ENCODE measurements at places on chromosomes 2 and 18.

GRCh38 chr2:10914272-10914693, 2.5 kb downstream of the KCNF1 start:
- DNase-seq, result peak; percentile 76

DNA sequence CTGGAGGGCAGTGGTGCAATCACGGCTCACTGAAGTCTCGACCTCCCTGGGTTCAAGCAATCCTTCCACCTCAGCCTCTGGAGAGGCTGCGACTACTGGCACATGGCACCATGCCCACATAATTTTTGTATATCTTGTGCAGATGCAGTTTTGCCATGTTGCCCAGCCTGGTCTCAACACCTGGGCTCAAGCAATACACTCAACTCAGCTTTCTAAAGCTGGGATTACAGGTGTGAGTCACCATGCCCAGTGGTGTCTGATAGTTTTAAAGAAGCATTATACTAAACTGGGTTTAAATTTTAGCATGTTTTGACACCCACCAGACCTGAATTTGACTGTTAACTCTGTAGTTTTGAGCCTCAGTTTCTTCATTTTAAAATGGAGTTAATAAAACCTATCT, 109.4 kb upstream of the SLC38A11 start:
- DNase-seq, result no peak

DNA sequence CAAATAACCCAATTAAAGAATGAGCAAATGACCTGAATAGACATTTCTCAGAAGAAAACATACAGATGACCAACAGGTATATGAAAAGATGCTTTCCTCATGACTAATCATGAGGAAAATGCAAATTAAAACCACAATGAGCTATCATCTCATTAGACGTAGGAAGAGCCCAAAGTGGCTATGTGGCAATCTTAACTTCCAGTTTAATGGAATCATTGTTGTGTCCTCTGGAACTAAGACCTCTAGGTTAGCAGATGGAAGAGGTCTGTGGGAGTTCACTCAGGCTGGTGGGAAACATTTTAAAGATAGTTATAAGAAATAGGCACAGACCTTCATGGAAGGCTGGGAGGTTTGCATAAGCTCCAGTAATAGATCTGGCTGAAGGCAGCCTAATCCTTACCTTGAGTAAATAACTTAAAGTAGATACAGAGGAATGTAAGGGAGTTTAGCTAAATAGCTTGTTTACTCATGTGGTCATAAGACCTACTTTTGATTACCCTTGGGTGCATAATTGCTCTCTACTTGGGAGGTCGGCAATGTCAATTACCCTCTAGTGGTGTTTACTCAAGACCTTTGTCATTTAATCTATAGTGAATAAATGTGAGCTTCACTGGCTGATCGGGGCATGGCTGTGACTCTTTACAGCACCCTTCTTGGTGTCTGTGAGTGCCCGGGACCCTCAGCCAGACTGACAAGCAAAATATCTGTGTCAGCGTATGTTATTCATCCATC, 119.0 kb downstream of the GULP1 start:
- DNase-seq, result no peak

- DNase-seq, result no peak
Observed at GRCh38 chr18:58532298-58532697, 96.6 kb downstream of the ALPK2 start.

DNA sequence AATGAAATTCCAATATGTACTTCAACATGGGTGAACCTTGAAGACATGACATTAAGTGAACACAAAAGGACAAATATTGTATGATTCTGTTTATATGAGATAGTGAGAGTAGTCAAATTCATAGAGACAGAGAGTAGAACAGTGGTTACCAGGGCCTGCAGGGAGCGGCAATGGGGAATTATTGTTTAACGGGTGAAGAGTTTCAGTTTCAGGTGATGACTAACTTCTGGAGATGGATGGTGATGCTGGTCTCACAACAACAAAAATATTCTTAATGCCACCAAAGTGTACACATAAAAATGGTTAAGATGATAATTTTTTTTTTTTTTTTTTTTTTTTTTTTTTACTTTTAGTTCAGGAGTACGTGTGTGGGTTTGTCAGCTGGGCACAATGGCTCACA, 109.4 kb upstream of the TMEM200C start:
- no peak for DNase-seq

DNA sequence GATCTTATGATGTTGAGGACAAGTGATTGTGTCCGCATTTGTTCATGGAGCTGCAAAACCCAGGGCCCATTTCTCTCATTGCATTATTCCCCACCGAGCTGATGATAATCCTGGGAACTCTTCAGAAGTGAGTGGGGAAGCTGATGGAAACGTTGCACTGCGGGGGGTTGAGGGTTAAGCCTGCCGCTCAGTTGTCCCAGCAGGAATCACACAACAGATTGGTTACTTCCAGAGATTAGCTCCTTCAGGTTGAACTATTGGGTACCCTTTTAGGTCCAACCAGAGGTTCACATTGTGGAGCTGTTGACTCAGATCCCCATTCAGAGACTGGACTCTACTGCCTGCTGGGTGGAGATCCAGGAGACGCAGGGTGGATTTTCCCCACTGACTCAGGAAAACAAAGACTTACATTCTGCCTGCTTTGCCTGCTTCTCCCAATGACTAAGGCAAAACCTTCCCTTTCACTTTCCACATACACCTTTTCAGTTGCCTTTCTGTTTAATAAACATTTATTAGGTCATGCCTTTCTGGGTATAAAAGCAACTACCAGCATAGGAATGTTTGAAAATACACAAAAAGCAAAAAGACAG, 286.4 kb downstream of the TXNL1 start:
- no peak for DNase-seq

DNA sequence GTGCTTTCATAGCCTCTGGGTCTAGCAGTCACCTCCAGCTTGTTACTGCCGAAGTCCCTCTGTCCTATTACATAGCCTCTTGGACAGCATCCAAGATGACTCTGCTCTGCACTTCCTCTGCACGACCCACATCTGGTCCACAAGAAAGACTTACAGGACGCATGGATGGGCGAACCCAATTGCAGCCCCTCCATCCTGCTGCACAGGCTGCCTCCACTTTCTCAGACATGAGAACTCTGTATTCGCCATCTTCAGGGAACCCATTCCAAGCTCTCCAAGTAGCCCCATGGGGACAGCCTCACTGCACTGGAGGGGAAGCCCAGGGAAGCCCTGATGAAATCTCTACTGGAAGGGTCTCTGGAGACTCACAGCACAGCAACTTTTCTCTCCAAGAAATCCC, 172.1 kb downstream of the GFPT1 start:
- DNase-seq, result no peak

DNA sequence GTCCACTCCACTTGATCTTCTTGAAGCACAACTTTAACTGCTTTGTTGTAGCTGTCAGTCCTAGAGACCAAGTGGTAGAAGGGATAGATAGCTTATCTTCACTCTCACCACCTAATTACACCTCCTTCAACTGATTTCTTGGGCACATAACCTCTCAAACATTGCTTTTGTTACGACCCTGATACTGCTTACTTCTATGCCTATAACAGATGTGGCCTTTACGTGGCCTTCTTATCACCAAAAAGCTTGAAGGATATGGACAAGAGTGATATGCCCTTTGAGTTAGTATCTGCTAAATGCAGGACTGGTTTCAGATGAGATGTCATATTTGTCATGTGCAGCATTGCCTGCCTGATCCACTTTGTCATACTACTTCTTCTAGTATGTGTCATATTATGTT, 847.2 kb downstream of the TDRD15 start:
- DNase-seq, result no peak

GRCh38 chr18:23924813-23925212, 89.7 kb upstream of the TTC39C start:
- no peak for DNase-seq

- DNase-seq, result no peak
Observed at GRCh38 chr2:44211183-44211582, 42.5 kb downstream of the PPM1B start.

DNA sequence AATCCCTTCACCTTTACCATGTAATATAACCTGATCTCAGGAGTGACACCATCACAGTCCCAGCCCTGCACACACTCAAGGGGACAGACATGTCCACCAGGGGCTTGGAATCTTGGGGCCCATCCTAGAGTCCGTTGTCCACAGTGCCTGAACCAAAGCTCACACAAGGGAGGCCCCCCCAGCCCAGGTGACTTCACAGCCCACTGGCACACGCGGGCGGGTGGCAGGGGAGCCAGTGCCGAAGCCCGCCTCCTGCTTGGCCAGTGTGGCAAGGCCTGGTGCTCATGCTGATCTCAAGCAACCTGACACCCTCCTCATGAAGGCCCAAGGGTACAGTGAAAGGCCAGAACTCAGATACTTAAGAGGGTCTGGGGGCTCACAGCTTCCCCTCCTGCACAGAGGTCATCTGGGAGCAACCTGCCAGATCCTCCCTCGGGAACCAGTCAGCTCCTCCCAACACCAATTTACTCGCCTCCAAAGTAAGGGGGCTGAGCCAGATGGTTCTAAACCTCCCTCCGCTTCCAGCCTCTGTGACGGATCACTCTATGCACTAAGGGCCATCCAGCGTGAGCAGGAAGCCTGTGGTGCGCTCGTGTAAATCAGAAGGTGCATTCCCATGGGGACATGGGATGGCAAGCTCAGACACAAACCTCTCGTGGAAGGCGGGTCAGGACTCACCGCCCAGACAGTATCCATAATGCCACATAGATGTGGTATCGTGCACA, 3.2 kb upstream of the RAB17 start:
- no peak for DNase-seq
